ENCODE measurements at places on chromosomes 2 and 18. TPM values are rescaled to one million over a fixed set of nuclear protein-coding genes. Genes with fewer than 3 reads are reported as not detected.
A peak's percentile ranks its signal among the peaks of the same experiment; 100 is the strongest.

The DSG1 gene
- total RNA-seq, result 0.09 TPM

The LHCGR gene
- not detected for total RNA-seq

The GLI2 gene
- total RNA-seq, result 0.24 TPM

The CHAC2 gene
- 14.7 TPM for total RNA-seq

The MOB1A gene
- 99.2 TPM for total RNA-seq

The WDPCP gene
- total RNA-seq, result 7.4 TPM

The UCN gene
- total RNA-seq, result 2.2 TPM

The ABCA12 gene
- total RNA-seq, result 0.02 TPM

The CDH2 gene
- total RNA-seq, result 0.09 TPM

The TMBIM1 gene
- 102 TPM for total RNA-seq

The NEDD4L gene
- total RNA-seq, result 32.7 TPM

The STPG4 gene
- total RNA-seq, result not detected

The HOXD11 gene
- not detected for total RNA-seq

The CYP27A1 gene
- 0.20 TPM for total RNA-seq

The SLC4A1AP gene
- total RNA-seq, result 25.6 TPM

The SERPINB10 gene
- total RNA-seq, result not detected

The IL36A gene
- not detected for total RNA-seq

- H3K4me1 ChIP-seq, result no peaks in the 10 kb centered on the region
- no peak overlapping the region for H3K4me3 ChIP-seq
- H3K36me3 ChIP-seq, result no peaks in the 10 kb centered on the region
- H3K27me3 ChIP-seq, result no peaks in the 10 kb centered on the region
- no peak for DNase-seq
- no peak overlapping the region for H3K27ac ChIP-seq
Measured at GRCh38 chr2:83584672-83585071, 874.4 kb downstream of the SUCLG1 start.

GRCh38 chr2:37920570-37920969 is 4.5 kb upstream of the RMDN2 start:
- H3K4me1 ChIP-seq, result no peaks in the 10 kb centered on the region
- H3K36me3 ChIP-seq, result no peaks in the 10 kb centered on the region
- no peak overlapping the region for H3K4me3 ChIP-seq
- no peaks in the 10 kb centered on the region for H3K27me3 ChIP-seq

GRCh38 chr2:113135317-113135716 is 7.9 kb downstream of the IL1RN start:
- H3K27me3 ChIP-seq, result peaks cover 15% of the 10 kb centered on the region
- DNase-seq, result no peak
- H3K4me3 ChIP-seq, result no peak overlapping the region
- no peak overlapping the region for H3K27ac ChIP-seq

DNA sequence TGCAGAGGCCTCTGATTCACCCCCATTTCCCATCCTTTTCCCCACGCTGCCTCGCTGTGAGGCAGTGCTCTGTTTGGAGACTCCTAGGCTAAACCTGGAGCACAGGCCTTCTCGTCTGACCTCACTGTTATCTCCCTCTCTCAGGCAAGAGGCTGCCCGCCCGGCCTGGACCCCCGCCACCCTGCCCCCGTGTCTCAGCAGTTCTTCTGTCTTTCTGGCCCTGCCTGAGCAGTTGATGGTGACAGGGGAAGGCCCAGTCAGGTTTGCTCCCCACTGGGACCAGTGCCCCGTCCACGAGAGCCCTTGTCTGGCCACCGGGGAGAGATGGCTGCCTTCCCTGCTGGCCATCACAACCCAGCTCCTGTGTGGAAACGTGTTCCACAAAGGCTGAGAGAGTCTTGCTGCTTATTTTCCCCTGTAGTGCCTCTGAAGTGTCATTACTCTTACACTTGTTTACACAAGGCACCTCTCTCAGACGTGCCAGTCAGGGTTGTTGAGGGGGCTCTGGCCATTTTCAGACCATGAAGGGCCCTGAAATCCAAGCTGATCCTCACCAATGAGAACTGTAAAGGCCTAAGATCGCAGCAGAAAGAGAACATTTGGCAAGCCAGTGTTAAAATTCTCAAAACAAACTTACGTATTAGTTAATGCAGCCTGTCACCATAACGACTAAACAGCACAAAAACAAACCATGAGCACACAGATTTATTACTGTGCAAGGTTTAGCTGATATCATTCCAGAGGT is 210.9 kb downstream of the NDUFA10 start:
- no peak overlapping the region for H3K4me3 ChIP-seq
- no peaks in the 10 kb centered on the region for H3K36me3 ChIP-seq
- DNase-seq, result peak; percentile 10
- peaks cover 64% of the 10 kb centered on the region for H3K27me3 ChIP-seq
- H3K27ac ChIP-seq, result no peak overlapping the region

DNA sequence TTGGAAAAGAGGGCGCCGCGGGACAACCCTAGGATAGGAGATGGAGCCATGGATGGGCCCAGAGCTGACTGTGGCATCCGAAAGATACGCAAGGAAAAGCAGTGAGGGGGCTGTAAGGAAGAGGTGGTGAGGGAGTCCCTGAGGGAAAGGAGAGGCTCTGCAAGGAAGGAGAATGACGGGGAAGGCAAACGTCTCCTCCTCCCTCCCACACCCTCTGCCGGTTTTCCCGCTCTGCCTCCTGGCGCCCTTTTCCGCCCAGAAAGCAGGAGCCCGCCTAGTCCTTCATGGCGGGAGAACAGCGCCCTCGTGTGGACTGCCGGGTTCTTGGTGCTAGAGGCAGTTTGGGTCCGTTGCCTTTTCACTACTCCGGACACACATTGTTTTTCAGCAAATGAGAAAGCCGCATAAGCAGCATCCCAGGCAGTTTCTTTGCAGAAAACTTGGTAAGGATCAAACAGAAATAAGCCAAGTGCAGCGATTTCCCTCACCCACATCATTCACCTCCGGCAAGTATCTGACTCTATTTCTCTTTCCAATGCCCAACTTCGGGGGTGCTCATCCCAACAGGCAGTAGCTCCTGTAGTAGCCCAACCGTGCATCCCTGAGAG is 200.4 kb downstream of the INO80D start:
- peak; percentile 71 for DNase-seq
- H3K27ac ChIP-seq, result no peak overlapping the region
- H3K4me3 ChIP-seq, result no peak overlapping the region
- H3K4me1 ChIP-seq, result no peaks in the 10 kb centered on the region
- no peaks in the 10 kb centered on the region for H3K36me3 ChIP-seq
- H3K27me3 ChIP-seq, result no peaks in the 10 kb centered on the region

- no peaks in the 10 kb centered on the region for H3K36me3 ChIP-seq
- peak overlapping the region; percentile 32 for H3K27ac ChIP-seq
- H3K4me3 ChIP-seq, result no peak overlapping the region
- H3K4me1 ChIP-seq, result peaks cover 47% of the 10 kb centered on the region
Measured at GRCh38 chr2:12059616-12060441, 313.4 kb downstream of the LPIN1 start.

GRCh38 chr2:191791953-191792560 is 54.8 kb downstream of the CAVIN2 start:
- no peak for DNase-seq
- no peaks in the 10 kb centered on the region for H3K36me3 ChIP-seq
- H3K27ac ChIP-seq, result no peak overlapping the region
- peaks cover 7% of the 10 kb centered on the region for H3K4me1 ChIP-seq
- peaks cover 2% of the 10 kb centered on the region for H3K27me3 ChIP-seq

- no peak for DNase-seq
- no peaks in the 10 kb centered on the region for H3K27me3 ChIP-seq
- no peaks in the 10 kb centered on the region for H3K4me1 ChIP-seq
- H3K36me3 ChIP-seq, result peaks cover 89% of the 10 kb centered on the region
- no peak overlapping the region for H3K27ac ChIP-seq
Measured at GRCh38 chr2:28915939-28916338, 21.5 kb downstream of the WDR43 start.

GRCh38 chr2:222884805-222885424 is 24.1 kb downstream of the ACSL3 start:
- DNase-seq, result no peak
- H3K36me3 ChIP-seq, result peaks cover 9% of the 10 kb centered on the region
- no peak overlapping the region for H3K27ac ChIP-seq
- H3K4me1 ChIP-seq, result peaks cover 11% of the 10 kb centered on the region
- H3K4me3 ChIP-seq, result no peak overlapping the region

- peaks cover 26% of the 10 kb centered on the region for H3K27me3 ChIP-seq
- H3K36me3 ChIP-seq, result no peaks in the 10 kb centered on the region
- H3K4me3 ChIP-seq, result no peak overlapping the region
- no peaks in the 10 kb centered on the region for H3K4me1 ChIP-seq
- no peak overlapping the region for H3K27ac ChIP-seq
- no peak for DNase-seq
Measured at GRCh38 chr2:25617948-25618646, 55.3 kb downstream of the DTNB start.

DNA sequence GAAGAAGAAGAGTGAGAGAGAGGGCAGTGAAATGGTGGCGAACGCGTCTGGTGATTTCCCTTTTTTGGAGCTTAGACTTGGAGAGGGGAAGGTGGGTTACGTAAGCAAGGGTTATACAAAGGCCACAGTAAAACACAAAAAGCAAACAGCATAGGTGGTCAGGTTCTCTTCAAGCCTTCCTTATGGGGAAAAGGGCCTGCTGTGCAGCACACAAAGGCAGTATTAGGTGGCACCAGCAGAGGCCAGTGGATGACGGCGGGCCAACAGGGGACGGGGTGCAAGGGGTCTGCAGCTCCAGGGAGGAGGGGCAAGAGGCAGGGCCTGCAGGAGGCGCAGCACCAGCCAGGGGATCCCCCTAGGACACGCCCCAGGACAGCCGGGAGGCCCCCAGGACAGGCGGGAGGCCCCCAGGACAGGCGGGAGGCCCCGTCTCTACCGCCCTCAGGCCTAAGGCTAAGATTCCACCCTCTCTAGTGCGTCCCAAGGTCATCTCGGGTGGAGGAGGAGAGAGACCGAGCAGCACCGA is 32.6 kb upstream of the NPC1 start:
- no peak overlapping the region for H3K4me3 ChIP-seq
- H3K27me3 ChIP-seq, result peaks cover 26% of the 10 kb centered on the region
- no peaks in the 10 kb centered on the region for H3K36me3 ChIP-seq
- DNase-seq, result no peak

- no peaks in the 10 kb centered on the region for H3K4me1 ChIP-seq
- no peaks in the 10 kb centered on the region for H3K36me3 ChIP-seq
- DNase-seq, result no peak
- no peak overlapping the region for H3K27ac ChIP-seq
- H3K4me3 ChIP-seq, result no peak overlapping the region
- H3K27me3 ChIP-seq, result no peaks in the 10 kb centered on the region
Measured at GRCh38 chr2:22826703-22827102, 558.3 kb upstream of the KLHL29 start.

- no peaks in the 10 kb centered on the region for H3K36me3 ChIP-seq
- H3K4me1 ChIP-seq, result peaks cover 11% of the 10 kb centered on the region
- H3K27me3 ChIP-seq, result no peaks in the 10 kb centered on the region
Measured at GRCh38 chr2:53670331-53670730, 97.3 kb upstream of the CHAC2 start.

- no peak overlapping the region for H3K27ac ChIP-seq
- H3K4me1 ChIP-seq, result peaks cover 9% of the 10 kb centered on the region
- H3K27me3 ChIP-seq, result no peaks in the 10 kb centered on the region
- H3K4me3 ChIP-seq, result no peak overlapping the region
- no peak for DNase-seq
Measured at GRCh38 chr18:59959073-59959472, 59.3 kb downstream of the PMAIP1 start.

DNA sequence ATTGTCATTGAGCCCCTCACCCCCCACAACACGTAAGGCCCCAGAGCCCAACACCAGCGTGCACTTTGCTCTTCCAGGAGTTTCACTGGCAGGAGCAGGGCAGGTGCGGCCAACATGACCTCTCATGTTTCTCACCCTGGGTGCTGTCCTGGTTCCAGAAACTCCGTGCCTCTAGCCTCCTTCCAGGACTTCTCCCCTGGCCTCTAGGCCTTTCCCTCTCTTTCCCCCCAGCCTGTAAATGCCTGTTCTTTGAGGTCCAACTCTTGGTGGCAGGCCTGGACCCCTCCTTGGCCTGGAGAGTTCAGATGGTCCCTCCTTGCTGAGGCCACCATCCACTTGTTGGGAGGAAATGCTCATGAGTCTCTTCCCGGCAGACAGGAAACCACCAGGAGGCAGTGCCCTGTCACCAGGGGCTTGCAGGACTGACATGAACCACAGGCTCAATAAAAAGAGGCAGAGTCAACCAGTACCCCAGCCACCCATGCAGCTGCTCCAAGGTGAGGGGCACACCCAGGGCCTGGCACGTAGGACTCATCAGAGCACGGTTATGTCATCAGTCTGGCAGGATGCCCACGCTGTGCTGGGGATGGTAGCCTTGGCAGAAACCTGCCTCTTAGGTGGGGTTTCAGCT is 1.5 kb downstream of the MALL start:
- no peak for DNase-seq
- H3K36me3 ChIP-seq, result no peaks in the 10 kb centered on the region
- H3K4me1 ChIP-seq, result no peaks in the 10 kb centered on the region
- no peak overlapping the region for H3K4me3 ChIP-seq
- peaks cover 36% of the 10 kb centered on the region for H3K27me3 ChIP-seq
- no peak overlapping the region for H3K27ac ChIP-seq

- no peak for DNase-seq
- H3K27me3 ChIP-seq, result no peaks in the 10 kb centered on the region
- no peaks in the 10 kb centered on the region for H3K4me1 ChIP-seq
- H3K36me3 ChIP-seq, result no peaks in the 10 kb centered on the region
- no peak overlapping the region for H3K27ac ChIP-seq
Measured at GRCh38 chr2:84534225-84534624, 17.9 kb downstream of the DNAH6 start.

DNA sequence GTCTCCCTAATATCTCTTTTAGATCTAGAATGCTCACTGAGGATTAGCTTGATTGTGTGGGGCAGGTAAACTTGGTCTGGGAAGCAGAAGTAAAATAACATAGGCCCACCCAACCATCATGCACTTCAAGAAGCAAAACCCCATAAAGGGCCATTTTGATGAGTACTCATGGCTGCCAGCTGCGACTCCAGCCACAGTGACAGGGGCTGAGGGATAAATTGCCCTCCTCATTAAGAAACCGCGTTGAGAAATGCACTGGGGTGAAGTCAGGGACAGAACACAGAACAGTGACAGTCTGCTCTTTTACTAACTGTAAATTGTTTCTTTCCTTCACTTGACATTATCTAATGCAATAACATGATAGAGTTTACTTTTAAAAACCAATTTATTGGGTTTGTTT is 60.2 kb downstream of the RND3 start:
- no peaks in the 10 kb centered on the region for H3K4me1 ChIP-seq
- no peak overlapping the region for H3K27ac ChIP-seq
- H3K27me3 ChIP-seq, result no peaks in the 10 kb centered on the region
- H3K36me3 ChIP-seq, result no peaks in the 10 kb centered on the region
- no peak overlapping the region for H3K4me3 ChIP-seq

GRCh38 chr2:191705084-191705483 is 27.1 kb downstream of the NABP1 start:
- no peaks in the 10 kb centered on the region for H3K4me1 ChIP-seq
- H3K36me3 ChIP-seq, result no peaks in the 10 kb centered on the region
- H3K4me3 ChIP-seq, result no peak overlapping the region
- no peak overlapping the region for H3K27ac ChIP-seq

- no peaks in the 10 kb centered on the region for H3K27me3 ChIP-seq
- no peak for DNase-seq
- H3K4me1 ChIP-seq, result no peaks in the 10 kb centered on the region
- no peak overlapping the region for H3K27ac ChIP-seq
- H3K36me3 ChIP-seq, result no peaks in the 10 kb centered on the region
- H3K4me3 ChIP-seq, result no peak overlapping the region
Measured at GRCh38 chr2:117378653-117379052, 435.8 kb upstream of the DDX18 start.
